ENCODE measurements at places on chromosomes 3 and 15. TPM values are rescaled to one million over a fixed set of nuclear protein-coding genes. Genes with fewer than 3 reads are reported as not detected.

DNA sequence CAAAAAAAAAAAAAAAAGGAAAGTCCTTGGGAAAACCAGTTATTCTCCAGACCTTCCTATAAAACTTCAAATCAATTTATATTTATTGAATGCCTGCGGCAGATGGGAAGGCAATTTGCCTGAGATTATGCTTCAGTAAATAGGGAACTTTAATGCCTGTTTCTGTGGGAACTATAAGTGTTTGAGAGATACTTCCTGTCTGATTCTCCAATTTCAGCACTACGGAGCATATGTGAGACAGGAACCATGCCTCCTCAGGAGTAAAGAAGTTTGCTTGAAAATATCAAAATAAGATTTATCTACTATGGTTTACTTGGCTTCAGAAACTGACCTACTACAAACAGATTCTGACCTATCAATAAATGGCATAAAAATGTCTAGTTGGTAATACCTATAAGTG, 135.5 kb downstream of the CBLB start:
- DNase-seq, result no peak

The C15orf62 gene
- total RNA-seq, result 1.1 TPM

The SLC25A38 gene
- 65.1 TPM for total RNA-seq

GRCh38 chr3:53137835-53138446, 7.7 kb upstream of the RFT1 start:
- DNase-seq, result no peak

The VPS13C gene
- 59.4 TPM for total RNA-seq

The TMC3 gene
- total RNA-seq, result not detected

- DNase-seq, result peak; percentile 52
Observed at GRCh38 chr15:59138243-59138642, 33.3 kb downstream of the CCNB2 start.

DNA sequence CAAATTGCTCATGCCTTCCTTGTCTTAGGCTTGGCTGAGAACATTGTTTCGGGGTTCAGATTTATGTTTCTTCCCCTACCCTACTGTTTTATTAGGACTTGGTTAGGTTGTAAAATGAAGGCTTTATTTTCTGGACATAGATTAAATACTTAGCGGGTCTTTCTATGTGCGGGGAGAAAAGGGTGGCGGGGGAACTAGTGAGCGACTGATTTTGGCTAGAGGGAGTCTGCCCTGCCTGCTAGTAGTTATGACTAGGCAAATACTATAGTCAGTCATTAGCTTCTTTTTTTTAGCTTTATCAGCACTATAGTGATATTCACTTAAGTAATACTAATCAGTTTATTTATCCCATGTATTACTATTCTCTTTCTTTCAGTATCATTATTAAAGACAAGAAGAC, 3.6 kb downstream of the CADM2 start:
- DNase-seq, result no peak

GRCh38 chr3:126346466-126346865, 10.7 kb downstream of the KLF15 start:
- no peak for DNase-seq

- DNase-seq, result no peak
Observed at GRCh38 chr3:149763565-149764195, 11.4 kb upstream of the COMMD2 start.

GRCh38 chr15:80480909-80481308, 76.7 kb downstream of the ARNT2 start:
- no peak for DNase-seq

- DNase-seq, result no peak
Observed at GRCh38 chr3:122030381-122031122, 8.5 kb upstream of the ILDR1 start.

DNA sequence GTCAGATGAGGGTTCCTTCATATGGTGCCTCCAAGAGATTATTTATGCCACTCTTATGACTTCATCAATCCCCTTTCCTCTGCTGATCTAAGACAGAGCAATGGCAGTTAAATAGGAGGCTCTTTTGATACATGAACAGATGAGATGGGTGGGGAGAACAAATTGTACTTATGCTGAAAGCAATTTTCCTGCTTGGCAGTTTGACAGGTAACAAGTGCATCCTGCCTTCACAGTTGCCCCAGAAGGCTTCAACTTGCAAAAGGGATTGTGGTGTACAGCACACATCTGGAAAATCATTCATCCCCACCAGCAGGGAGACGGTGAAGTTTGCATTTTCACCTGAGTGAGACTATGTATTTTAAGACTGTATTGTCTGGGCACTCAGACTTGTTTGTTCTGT, 27.3 kb downstream of the ENTPD3 start:
- no peak for DNase-seq

- no peak for DNase-seq
Observed at GRCh38 chr15:85306946-85307686, 73.3 kb upstream of the AKAP13 start.

DNA sequence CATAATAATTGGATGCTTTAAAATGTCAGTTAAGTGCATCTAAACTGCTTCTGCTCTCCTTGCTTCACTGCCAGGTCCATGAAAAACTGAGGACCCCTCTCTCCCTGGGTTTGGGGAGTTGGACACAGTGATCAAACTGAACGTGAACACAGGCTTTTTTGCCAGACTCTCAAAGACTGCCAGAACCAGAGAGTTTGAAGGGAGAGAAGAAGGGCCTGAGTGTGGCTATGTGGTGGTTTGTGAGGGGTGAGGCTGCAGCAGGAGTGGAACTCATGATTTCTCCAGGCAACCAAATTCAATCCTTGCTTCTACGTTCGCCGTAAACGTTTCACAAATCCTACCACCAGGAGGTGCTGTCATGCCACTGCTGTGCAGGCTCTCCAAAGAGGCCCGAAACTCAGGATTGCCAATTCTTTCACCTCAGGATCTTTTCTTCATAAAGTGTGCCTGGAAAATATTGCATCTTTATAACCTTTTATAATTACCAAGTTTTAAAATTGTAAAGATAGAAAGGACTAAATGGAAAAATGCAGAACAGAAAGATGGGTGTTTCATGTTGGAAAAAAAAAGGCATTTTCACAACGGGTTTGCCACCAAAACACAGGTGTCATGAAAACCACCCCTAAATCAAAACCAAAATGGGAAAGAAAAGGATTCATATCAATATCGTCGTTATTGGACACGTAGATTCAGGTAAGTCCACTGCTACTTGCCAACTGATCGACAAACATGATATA, 19.7 kb downstream of the TM4SF4 start:
- peak; percentile 25 for DNase-seq

The CACNA2D3 gene
- total RNA-seq, result not detected

GRCh38 chr3:191356631-191357439, 26.5 kb upstream of the UTS2B start:
- DNase-seq, result no peak

GRCh38 chr3:9754678-9755077, 4.9 kb downstream of the OGG1 start:
- DNase-seq, result no peak

The LPP gene
- 37.0 TPM for total RNA-seq

DNA sequence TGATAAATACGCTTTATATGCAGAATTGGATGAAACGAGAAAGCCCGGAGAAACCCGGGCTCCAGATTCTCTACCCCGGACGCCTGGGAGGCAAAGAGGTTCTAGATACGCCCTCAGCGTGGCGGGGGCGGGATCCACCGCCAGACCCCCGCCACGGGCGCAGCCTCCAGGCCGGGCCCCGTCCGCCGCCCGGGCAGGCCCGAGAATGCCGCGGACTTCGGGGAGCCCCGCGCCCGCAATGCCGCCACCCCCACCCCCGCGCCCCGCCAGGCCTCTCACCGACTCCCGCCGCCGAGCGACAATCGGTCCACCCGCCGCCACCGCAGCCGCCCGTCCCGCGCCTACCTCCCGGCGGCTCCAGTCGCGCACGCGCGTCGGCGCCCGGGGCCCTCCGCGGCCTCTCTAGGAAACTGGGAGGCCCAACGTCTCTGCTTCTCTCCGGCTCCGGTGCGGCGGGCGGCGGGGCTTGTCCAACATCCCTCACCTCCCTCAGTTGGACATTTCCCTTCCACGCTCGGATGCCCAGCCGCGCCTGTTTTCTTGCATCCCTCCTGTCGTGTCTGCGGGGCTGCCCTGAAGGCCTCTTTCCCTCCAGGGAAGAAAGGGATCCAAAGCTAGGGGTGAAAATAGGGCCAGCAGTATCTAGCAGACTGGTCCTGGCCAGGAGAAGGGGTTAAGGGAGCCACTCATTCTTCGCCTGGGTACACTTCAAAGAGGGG, at the start of gene ZNF445:
ZNF445 (minus strand) TSS at position 359 of the 719 bp plus-strand sequence. CDS start 22,121 bp downstream, outside the sequence.
- peak; percentile 65 for DNase-seq

The BLOC1S6 gene
- 78.9 TPM for total RNA-seq

Measured in CD8-positive, alpha-beta T cell (primary cell).